Mesothelial cell of epicardium (in vitro differentiated cells): ENCODE measurements at places on chromosomes 3 and 15.
A peak's percentile ranks its signal among the peaks of the same experiment; 100 is the strongest.

DNA sequence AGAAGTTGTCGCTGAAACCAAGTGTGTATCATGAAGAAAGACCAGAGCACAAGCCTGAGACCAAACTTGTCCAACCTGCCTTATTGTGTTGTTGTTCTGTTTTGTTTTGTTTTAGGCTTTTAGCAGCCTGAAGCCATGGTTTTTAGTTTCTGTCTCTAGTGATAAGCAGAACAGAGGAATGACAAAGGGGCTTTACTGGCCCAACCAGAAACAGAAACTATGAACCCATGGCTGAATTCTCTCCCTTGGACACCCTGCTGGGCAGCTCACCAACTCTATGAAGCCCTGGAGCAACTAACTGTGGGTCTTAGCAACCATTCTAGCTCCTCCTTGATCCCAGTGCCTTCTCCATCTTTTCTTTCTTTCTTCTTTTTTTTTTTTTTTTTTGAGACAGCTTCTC lies 30.3 kb downstream of the HCLS1 start:
- no peak for DNase-seq

- DNase-seq = no peak
These were observed 405.9 kb upstream of the TBL1XR1 start for GRCh38 chr3:177603148-177603603.

GRCh38 chr3:178754852-178755510 lies 218.7 kb downstream of the KCNMB2 start:
- DNase-seq = no peak

GRCh38 chr3:123421353-123422174 lies 27.3 kb downstream of the ADCY5 start:
- no peak for DNase-seq

DNA sequence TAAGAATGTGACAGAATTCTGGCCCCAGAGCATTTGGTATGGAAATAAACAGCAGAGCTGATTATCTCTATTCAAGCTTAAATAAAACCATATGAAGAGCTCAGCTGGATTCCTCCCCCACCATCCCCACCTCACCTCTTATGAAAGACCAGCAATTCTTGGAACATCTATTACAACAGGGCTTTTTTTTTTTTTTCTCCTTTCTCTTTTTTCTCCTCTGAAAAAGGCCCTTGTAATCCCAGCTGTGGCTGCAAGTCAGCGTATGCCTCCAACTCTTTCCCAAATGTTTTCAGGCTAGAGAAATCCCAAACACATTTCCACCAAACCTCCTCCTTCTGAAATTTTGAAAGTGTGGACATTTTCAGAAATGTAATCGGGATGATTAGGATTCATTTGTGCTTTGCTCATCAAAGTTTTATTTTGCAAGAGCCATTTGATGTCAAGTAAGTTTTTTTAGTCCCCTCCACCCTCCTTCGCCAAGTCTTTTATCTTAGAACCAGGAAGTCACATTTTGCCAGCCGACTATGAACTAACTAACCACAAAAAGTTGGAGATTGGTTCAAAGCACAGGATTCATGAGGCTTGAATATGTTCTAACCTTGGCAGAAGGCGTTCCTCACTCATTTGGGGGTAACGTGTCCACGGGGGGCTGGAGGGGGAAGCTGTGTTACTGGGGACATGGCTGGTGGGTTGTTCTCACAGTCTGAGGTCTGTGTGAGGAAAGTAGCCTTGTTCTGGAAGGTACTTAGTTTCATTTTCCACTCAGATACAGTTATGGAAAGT lies 142.0 kb upstream of the PDZRN3 start:
- DNase-seq = no peak

DNA sequence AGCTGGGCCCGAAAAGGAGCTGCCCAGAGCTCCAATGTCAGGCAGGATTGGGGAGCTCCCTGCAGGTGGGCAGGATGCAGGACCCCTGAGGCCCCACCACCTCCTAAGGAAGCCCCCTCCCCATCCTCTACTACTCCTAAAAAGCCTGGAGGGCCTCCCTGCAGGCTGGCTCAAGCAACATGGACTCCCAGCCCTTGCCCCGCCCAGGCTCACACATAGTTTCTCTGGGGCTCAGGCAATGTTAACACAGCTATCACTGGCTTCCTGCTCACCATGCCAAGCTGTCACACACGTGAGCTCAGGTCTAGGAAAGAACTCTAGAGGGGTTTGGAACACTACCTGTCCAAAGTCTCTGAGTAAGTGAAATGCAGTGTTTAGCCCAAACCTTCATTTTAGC lies 65.4 kb upstream of the ZNF148 start:
- DNase-seq = no peak

- peak; percentile 68 for DNase-seq
These were observed 780 bp downstream of the TIPARP start for GRCh38 chr3:156674911-156675829.

GRCh38 chr3:120838441-120839091 lies 69.4 kb upstream of the STXBP5L start:
- no peak for DNase-seq

- DNase-seq = no peak
These were observed 52.2 kb downstream of the REC114 start for GRCh38 chr15:73495181-73495580.

GRCh38 chr15:83200162-83200561 lies 7.5 kb downstream of the HDGFL3 start:
- no peak for DNase-seq

- DNase-seq = no peak
These were observed 48.4 kb downstream of the TMEM266 start for GRCh38 chr15:76108021-76108723.

DNA sequence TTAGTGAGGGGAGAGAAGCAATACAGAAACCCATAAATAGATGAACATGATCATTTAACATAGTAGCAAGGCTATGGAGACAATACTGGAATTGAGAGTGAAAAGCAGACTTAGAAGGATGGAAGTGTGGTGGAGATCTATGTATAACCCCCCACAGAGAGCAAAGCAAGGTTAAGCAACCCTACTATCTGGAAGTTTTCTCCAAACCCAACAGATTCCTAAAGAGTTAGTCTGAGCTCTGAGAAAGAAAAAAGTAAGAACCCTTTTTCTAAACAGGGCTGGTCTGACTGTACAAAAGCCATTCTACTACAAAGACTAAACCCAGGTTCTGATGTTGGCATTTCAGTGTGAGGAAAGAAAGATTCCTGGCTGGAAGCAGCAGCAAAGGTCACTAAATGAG lies 153.2 kb downstream of the WNT5A start:
- no peak for DNase-seq

DNA sequence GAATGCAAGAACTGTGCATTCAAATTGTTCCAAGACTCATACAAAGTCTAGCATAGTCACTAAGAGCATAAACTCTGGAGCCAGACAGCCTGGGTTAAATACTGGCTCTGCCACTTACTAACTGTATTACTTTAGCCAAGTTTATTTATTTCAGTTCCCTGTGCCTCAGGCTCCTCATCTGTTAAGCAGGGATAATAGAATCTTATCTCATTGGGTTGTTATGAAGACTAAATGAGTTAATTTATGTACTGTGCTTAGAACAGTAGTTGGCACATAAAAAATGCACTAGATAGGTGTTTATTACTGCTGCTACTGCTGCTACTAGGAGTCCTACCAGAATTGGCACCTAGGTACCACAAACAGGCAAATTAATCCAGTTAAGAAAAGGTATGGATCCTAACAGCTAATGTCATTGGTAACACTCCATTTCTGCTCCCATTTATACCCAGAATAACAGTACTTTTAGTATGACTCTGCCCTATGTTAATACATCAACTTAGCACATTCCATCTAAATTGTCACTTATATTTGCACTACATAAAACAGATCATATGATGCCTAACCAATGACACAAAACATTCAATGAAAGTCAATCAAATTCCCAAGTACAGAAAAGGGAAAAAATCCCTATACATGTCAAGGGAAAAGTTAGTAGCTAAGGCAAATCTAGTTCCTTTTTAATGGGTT lies 45.7 kb downstream of the GSK3B start:
- no peak for DNase-seq

DNA sequence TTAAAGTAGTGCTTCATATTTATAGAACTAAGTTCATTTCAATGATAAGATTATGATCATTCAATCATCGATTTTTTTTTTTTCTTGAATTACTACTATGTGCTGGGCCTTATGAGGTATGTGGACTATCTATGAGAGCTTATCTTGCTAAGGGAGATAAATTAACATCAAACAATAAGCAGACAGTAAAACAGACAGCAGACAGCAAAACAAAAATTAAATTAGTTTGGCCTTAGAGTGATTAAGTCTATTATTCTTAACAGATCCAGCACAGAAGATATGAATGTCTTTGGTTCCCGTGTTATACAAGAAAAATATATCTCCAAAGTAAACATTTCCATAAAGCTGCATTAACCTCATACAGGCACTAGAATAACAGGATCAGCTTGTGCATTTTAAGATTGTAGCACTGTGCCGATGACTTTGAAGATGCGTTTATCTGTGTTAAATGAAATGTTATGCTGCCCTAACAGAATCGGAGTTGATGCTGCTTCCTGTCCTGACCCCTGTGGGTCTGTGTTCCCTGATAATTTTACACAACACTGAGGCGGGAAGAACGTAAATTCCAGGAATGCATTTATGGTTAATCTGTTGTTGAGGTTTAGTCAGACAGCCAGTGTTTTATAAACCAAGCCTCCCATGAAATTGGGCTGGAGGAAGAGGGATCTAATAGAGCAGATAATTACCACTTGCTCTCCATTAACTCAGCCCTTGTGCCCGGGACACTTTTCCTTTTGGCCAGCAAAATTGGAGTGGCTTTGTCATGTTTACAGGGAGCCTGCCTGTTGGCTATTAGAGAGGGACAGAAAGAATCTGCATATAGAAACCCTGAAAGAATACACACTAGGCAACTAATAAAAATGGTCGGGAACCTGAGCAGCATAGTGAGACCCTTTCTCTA lies 80.8 kb downstream of the GHSR start:
- DNase-seq = no peak

- DNase-seq = no peak
These were observed 3.8 kb downstream of the SKOR1 start for GRCh38 chr15:67828969-67829646.

DNA sequence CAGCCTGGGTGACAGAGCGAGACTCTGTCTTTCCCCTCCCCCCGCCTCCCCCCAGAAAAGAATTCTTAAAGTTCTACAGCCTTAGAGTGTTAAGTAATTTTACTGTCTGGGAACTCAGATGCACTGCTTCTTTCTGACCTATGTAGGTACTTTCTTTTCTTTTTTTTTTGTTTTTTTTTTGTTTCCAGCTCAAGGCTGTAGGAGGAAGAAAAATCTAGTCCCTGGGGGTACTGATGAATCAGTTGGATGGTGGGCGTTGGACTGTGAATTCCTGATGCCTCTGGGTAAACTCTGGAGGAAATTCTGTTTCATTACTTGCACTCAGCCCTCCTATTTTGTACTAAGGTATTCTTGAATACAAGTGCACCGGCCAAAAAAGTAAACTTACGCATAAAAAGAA lies 10.8 kb downstream of the GHRL start:
- DNase-seq = no peak

- no peak for DNase-seq
These were observed 98.4 kb upstream of the MYZAP start for GRCh38 chr15:57493351-57493750.

DNA sequence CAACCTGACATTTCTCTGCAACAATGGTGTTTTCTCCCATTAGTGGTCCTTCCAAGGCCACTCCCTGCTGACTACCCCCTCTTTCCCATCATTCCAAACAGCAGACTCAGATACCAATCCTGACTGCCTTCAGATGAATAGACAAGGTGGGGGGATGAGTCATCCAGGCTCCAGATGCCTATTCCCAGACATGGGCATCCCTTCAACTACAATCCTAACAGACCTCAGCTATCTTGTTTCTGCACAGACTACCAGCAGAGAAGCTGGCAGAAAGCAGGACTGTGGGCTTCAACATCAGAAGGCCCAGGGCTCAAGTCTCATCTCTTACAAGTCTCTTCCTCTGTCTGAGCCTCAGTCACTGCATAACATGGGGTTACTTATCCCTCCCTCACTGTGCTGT lies 2.2 kb downstream of the RBP1 start:
- DNase-seq = no peak

DNA sequence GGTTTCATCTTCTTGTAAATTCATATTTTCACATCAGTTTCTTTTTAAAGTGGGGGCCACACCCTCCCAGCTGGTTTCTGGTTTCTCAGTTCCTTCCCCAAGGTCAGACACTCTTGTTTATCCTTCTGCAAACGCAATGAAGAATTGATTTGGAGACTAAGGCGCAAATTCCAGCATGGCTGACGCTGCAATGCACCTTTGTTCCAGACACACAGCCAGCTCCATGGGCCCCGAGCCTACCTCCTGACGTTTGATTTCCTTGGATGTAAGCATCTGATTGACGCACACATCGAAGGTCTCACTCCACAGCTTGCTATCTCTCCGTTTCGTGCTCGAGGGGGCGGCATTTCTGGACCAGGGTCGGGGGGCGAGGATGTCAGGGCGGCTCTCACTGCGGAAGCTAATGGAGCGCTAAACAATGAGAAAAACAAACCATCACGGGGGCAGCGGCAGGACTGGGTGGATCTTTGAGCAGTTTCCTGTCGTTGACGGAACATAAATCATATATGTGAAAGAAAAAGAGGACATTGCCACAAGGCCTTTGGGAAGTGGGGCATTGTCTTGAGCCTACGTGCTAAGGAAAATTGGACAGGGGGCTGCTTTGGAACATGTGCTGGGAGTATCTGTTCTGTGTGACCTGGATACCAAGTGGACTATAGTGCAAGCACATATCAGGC lies 46.9 kb downstream of the ARHGEF3 start:
- DNase-seq = no peak

GRCh38 chr3:170257145-170257544 lies 34.9 kb downstream of the PRKCI start:
- no peak for DNase-seq

DNA sequence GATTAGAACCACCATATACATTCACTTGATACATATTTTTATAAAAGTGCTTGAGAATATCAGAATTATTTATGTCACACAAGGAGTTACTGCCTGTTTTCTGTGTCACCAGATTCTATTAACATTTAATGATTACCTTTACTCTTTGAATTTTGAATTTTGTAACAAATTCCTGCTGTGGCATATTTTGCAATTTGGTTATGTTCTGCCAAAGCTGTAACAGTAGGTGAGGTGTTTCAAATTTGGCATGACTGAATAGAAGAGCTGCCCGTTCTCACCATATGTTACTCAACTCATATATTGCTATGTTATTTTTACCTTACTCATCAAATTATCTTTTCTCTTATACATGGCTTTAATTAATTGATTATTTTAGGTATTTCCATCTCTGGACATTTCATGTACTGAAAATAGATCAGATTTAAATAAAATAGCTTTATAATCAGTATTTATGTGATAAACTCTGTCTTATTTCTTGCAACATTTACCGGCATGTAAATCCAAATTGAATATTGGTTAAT lies 18.9 kb downstream of the PML start:
- no peak for DNase-seq

- DNase-seq = no peak
These were observed 473.1 kb upstream of the UBE2E2 start for GRCh38 chr3:22729981-22730380.

GRCh38 chr3:17730318-17730967 lies 12.0 kb downstream of the TBC1D5 start:
- no peak for DNase-seq

GRCh38 chr3:26229801-26230200 lies 392.8 kb upstream of the LRRC3B start:
- DNase-seq = no peak

GRCh38 chr15:51163843-51164242 lies 69.1 kb upstream of the TNFAIP8L3 start:
- DNase-seq = no peak

GRCh38 chr15:70164910-70165715 lies 67.4 kb upstream of the TLE3 start:
- DNase-seq = no peak

GRCh38 chr3:69200384-69201068 lies 78.1 kb upstream of the LMOD3 start:
- DNase-seq = no peak
